ENCODE measurements at places on chromosomes 5 and 9. TPM values are rescaled to one million over a fixed set of nuclear protein-coding genes. Genes with fewer than 3 reads are reported as not detected.

BAAT gene
- 0.26 TPM for total RNA-seq

DNA sequence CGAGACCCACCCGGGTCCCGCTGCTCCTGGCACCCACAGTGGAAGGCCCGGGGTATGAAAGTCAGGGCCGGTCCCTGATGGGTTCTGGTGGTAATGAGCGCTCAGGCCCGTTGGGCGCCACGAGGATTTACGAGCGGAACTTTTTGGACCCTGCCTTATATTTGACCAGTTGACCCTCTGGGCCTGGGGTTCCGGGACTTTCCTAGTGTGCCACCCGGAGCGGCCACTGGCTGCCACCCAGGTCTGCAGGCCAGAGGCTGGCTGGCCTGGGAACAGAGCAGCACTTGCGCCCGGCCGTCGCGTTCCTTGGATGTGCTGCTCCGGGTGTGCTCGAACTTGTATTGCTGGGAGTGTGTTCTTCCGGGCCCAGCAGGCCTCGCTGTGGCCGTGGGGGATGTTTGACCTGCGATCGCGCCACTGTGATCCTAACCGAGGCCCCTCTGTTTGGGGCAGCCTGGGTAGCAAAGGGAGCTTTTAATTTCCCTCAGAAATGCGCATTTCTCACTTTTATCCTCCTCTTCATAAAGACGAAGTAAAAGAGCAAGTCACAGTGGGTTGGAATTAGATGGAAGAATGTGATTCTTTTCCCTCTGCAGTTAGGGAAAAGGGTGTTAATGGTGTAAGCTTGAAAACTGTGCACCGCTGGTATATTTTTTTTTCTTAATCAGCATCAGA lies 1.2 kb downstream of the F2RL1 start:
- no peak for DNase-seq

DNA sequence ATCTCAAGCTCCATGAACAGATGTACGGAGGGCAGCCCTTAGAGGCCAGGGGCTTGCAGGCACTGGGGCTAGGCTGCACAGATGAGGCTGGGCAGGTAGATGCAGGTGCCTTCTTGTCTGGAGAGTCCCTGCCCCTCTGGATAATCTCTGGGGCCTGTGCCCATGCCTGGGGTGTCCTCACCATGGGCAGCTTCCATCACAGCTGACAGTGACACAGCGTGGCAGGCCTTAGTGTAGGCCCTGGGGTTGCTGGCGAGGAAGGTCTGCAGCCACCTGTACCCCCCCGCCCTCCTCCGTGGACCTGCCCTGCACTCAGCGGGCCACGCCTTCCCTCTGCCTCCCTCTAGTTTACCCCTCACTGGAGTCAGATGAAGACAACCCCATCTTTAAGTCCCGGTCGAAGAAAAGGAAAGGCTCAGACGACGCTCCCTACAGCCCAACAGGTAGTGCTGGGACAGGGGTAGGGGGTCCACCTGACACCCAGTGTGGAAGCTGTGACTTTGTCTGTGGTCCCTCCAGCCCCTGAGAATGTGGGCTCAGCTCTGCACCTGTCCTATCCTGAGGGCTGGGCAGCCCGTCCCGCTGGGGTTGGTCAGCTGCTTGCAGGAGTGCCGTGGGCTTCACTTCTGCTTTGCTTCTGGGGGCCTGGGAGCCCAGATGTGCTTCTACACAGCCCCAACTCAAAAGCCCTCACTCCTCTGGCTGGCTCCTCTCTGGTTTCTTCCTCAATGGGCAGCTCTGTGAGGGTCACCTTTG lies 98.4 kb downstream of the PHF2 start:
- no peak for DNase-seq

- no peak for DNase-seq
Observed at GRCh38 chr5:171496456-171496855, 77.0 kb downstream of the FGF18 start.

ELAVL2 gene
- total RNA-seq, result 0.26 TPM

DNA sequence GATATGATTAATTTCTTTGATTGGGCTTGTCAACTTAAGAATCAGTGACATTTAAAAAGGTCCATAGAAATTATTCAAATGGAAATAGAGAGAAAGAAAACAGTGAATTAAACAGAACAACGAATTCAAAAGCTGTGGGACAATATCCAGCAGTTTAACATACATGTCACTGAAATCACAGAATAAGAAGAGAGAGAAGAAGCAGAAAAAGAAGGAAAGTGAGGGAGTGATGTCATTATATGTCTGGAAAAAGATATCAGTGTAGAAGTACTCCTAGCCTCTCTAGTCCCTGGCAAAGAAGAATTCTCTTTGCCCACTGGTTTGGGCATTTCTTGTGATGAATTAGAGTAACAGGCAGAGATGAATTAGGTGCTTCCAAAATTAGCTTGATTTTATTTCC lies 109.2 kb upstream of the ABCA1 start:
- no peak for DNase-seq

DNA sequence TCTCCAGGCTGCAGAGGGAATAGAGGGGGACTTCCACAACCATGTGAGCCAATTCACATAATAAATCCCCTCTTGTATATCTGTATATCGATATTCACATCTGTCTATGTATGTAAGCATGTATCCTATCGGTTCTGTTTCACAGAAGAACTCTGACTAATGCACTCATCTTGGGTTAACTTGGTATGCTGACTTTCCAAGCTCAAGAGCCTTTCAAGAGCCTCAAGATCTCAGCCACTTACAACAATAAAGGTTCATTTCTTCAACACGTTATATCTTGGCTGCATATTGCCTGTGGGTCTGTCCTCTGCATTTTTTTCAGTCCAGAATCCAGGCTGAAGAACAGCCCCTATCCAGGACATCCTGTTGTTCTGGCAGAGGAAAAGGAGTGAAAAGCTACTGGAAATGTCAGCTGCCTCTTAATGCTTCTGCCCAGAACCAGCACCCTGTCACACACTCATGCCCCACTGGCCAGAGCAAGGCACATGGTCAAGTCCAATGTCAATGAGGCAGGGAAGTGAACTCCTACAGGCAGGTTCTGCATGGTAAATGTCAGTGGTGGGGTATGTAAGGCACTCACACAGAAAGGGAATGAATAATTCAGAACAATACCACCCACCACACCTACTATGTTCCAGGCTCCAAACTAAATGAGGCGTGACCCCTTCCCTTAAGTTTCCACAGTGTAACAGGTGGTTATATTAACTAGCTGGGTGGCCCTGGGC lies 91.6 kb upstream of the ICE1 start:
- no peak for DNase-seq

- no peak for DNase-seq
Observed at GRCh38 chr9:90515510-90515909, 127.1 kb downstream of the DIRAS2 start.

DNA sequence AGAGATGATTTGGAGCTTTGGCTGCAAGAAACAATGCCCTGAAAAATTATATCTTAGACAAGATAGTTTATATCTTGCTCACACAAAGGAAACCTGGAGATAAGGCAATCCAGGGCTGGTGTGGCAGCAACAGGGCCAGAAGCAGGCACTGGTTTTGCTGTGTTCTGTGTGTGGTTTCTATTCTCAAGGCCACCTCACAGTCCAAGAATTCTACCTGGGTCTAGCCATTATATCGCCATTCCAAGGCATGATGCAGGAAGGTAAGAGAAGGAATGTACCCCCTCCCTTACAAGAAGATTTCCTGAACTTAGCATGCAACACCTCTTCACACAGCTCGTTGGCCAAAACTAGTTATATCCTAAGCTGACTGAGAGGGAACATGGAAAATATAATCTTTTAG lies 74.5 kb upstream of the MEGF10 start:
- no peak for DNase-seq

- no peak for DNase-seq
Observed at GRCh38 chr5:2783223-2783622, 31.7 kb upstream of the IRX2 start.

- DNase-seq, result no peak
Observed at GRCh38 chr5:94778732-94779131, 160.3 kb downstream of the SLF1 start.

GRCh38 chr9:133045132-133045531 lies 14.3 kb downstream of the GTF3C5 start:
- no peak for DNase-seq

PDE6A gene
- not detected for total RNA-seq

GRCh38 chr9:133322701-133323100 lies 13.3 kb downstream of the SURF6 start:
- no peak for DNase-seq

DNA sequence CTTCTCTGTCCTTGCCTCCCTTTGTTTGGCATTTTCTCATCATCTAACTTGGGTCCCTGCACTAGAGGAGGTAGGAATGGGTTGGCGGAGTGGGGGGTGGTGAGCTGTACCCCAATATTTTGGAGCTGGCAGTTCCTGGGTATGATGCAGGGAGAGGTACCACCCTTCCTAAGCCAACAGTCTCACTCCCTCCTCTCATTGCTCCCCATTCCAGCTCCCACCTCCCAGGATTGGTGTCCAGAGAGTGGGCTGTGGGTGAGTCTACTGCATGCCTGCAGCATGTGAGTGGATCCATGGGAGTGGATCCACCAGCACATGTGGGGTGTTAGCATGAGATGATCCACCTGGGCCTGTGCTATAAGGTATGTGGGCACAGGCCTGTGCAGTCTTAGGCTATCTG lies 22.2 kb upstream of the MYORG start:
- DNase-seq, result no peak

TMEM215 gene
- total RNA-seq, result not detected

GRCh38 chr9:68775003-68775730 lies 70.1 kb downstream of the PIP5K1B start:
- DNase-seq, result peak; percentile 70

DNA sequence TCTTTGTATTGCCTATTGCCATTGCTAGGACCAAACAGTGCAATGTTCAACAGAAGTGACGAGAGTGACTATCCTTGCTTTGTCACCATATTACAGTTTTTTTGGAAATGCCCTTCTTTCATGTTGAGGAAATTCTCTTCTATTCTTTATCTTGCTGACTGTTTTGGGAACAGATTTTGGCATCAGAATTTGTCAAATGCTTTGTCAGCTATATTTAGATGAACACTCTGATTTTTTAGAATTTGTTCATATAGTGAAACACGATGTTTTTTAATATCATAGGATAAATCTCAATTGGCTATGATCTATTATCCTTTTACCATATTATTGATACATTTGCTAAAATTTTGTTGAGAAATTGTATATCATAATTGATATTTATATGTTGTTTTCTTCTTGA lies 31.4 kb downstream of the FBN2 start:
- no peak for DNase-seq

GRCh38 chr9:121996783-121997182 lies 96.3 kb downstream of the TTLL11 start:
- DNase-seq, result no peak

OR13D1 gene
- not detected for total RNA-seq

CTSV gene
- total RNA-seq, result 17.4 TPM

All from bronchial epithelial cell (primary cell).